Cardiac muscle cell (in vitro differentiated cells and primary cell): ENCODE measurements at places on chromosomes 1 and 21. TPM values are rescaled to one million over a fixed set of nuclear protein-coding genes. Genes with fewer than 3 reads are reported as not detected.

The GNG12 gene
- 25.4 and 28.7 TPM in 2 replicates for total RNA-seq

DNA sequence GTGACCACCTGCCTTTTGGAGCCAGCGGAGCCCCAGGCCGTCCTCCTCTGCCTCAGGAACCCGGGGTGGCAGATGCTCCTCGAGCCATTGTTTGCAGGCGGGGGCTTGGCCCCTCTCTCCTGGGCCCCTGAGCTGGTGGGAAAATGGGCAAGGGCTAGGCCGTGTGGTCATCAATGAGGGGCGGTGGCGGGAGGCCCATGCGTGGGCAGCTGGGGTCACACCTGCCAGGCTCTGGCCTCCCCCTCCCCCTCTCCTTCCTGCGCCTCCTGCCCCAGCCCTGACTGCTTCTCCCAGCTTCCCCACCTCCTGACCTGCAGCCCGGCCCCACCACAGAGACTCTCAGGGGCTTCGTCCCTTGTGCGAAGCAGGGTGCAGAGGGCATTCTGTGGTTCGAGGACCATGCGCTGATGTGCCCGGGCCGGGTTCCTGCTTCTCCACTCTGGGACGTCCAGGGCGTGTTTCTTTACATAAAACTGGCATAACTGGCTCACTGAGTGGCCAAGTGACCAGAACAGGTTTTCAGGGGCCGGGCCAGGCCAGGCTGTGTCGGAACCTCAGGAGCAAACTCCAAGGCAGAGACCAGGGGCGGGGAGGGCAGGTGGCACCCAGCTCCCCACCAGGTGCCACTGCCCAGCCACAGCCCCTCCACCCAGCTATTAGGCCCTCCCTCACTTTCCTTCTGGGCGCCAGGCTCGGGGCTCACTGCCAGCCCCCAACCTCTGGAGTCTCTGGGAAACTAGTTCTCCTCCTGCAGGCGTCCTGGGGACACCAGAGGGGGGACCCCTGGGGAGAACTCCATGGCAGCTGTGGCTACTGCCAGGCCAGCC, 9.3 kb downstream of the SAMD11 start:
- no peak for DNase-seq
- no peak overlapping the region for H3K4me3 ChIP-seq
- peaks cover 10% of the 10 kb centered on the region for H3K4me1 ChIP-seq
- no peaks in the 10 kb centered on the region for H3K36me3 ChIP-seq
- H3K27me3 ChIP-seq: peaks cover 11% of the 10 kb centered on the region

- no peaks in the 10 kb centered on the region for H3K27me3 ChIP-seq
- no peaks in the 10 kb centered on the region for H3K36me3 ChIP-seq
- DNase-seq: no peak
- peaks cover 10% of the 10 kb centered on the region for H3K4me1 ChIP-seq
- H3K27ac ChIP-seq: peak overlapping the region; percentile 81
These were observed 65.1 kb downstream of the DDR2 start for GRCh38 chr1:162697140-162697895.

DNA sequence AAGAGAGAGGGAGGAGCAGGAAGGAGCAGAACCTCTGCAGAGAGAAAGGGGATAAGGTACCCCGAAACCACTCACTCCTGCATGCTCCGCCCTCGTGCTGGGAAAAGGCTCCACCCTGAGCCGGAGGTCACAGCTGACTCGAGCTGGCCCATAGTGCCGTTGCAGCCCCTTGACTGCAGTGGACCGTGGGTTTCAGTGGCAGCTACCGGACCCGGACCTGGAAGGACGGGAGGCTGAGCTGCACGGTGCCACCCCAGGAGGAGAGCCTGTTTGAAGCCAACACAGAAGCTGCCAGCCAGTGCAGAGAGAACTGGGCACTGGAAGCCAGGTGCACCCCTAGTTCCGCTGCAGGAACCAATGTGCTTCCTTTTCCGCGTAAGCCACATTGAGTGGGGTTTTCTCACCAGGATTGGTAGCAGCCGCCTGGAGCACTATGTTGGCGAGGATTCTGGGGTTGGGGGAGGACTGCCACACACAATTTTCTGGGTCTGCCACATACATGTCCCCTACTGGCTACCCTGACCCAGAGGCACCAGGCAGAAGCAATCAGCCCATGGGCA, 83.3 kb downstream of the FBXO2 start:
- H3K4me1 ChIP-seq: no peaks in the 10 kb centered on the region
- no peaks in the 10 kb centered on the region for H3K27me3 ChIP-seq
- DNase-seq: no peak
- no peaks in the 10 kb centered on the region for H3K36me3 ChIP-seq
- H3K4me3 ChIP-seq: no peak overlapping the region

GRCh38 chr1:33763406-33763805, 100.5 kb upstream of the HMGB4 start:
- H3K27me3 ChIP-seq: no peaks in the 10 kb centered on the region
- H3K4me3 ChIP-seq: no peak overlapping the region
- H3K27ac ChIP-seq: no peak overlapping the region
- DNase-seq: no peak

- H3K36me3 ChIP-seq: peaks cover 95% of the 10 kb centered on the region
- H3K4me1 ChIP-seq: no peaks in the 10 kb centered on the region
- peak overlapping the region; percentile 31 for H3K27ac ChIP-seq
- H3K4me3 ChIP-seq: no peak overlapping the region
- DNase-seq: no peak
These were observed 48.3 kb upstream of the MTR start for GRCh38 chr1:236746785-236747184.

DNA sequence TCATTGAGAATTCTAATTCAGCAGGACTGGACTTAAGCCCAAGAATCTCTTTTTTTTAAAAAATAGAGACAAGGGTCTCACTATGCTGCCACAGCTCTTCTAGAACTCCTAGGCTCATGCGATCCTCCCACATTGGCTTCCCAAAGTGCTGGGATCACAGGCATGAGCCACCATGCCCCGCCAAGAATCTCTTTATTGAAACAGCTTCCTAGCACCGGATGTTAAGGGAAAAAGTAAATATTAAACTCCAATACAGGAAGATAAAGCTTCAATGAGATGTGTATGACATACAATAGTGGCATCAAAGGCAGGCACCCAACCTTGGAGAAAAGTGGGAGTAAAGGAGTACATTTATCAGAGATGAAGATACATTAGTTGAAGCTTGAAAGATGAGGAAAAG, 25.5 kb downstream of the PUM1 start:
- no peak for DNase-seq
- peaks cover 7% of the 10 kb centered on the region for H3K4me1 ChIP-seq
- no peaks in the 10 kb centered on the region for H3K27me3 ChIP-seq
- H3K36me3 ChIP-seq: peaks cover 8% of the 10 kb centered on the region
- no peak overlapping the region for H3K4me3 ChIP-seq
